ENCODE measurements at places on chromosomes 6 and 20. TPM values are rescaled to one million over a fixed set of nuclear protein-coding genes. Genes with fewer than 3 reads are reported as not detected.

CST4 gene
- not detected for total RNA-seq

ABHD16B gene
- total RNA-seq = not detected

IMPG1 gene
- total RNA-seq = not detected

KCNB1 gene
- total RNA-seq = not detected

ADAM33 gene
- 136 TPM for total RNA-seq

GPX5 gene
- not detected for total RNA-seq

HACE1 gene
- 21.3 TPM for total RNA-seq

IL17F gene
- total RNA-seq = not detected

FHL5 gene
- not detected for total RNA-seq

PTPN1 gene
- 21.5 TPM for total RNA-seq

ZFAND3 gene
- total RNA-seq = 32.6 TPM

BPIFA1 gene
- not detected for total RNA-seq

SLC16A10 gene
- not detected for total RNA-seq

GPR6 gene
- not detected for total RNA-seq

NKAIN4 gene
- total RNA-seq = not detected

ACTL10 gene
- total RNA-seq = 3.0 TPM

SOX18 gene
- 0.29 TPM for total RNA-seq

GSTA1 gene
- not detected for total RNA-seq

PNRC1 gene
- 68.5 TPM for total RNA-seq

C6orf141 gene
- 1.3 TPM for total RNA-seq

BEND6 gene
- 17.7 TPM for total RNA-seq

MTFR2 gene
- total RNA-seq = 0.66 TPM

AHCY gene
- 70.3 TPM for total RNA-seq

FERMT1 gene
- total RNA-seq = 9.1 TPM

PEX6 gene
- 48.4 TPM for total RNA-seq

LPIN3 gene
- total RNA-seq = 5.4 TPM

SAMD10 gene
- 0.99 TPM for total RNA-seq

COL11A2 gene
- total RNA-seq = 0.15 TPM

MYB gene
- total RNA-seq = 0.29 TPM

CAGE1 gene
- total RNA-seq = 0.17 TPM

TTBK1 gene
- total RNA-seq = under 0.01 TPM

CTCFL gene
- not detected for total RNA-seq

SMLR1 gene
- total RNA-seq = not detected

ARMH2 gene
- total RNA-seq = not detected

SNPH gene
- total RNA-seq = 12.8 TPM

REM1 gene
- not detected for total RNA-seq

HEY2 gene
- total RNA-seq = not detected

GTF3C6 gene
- total RNA-seq = 31.6 TPM

RHAG gene
- total RNA-seq = not detected

Measured in smooth muscle cell of trachea (primary cell).